Naive thymus-derived CD8-positive, alpha-beta T cell (primary cell): ENCODE measurements at places on chromosomes 5 and 9. TPM values are rescaled to one million over a fixed set of nuclear protein-coding genes. Genes with fewer than 3 reads are reported as not detected.

Gene TXNDC8
- not detected for total RNA-seq

Gene LECT2
- not detected for total RNA-seq

Gene OR13C3
- total RNA-seq, result not detected

Gene NMRK1
- 79.5 TPM for total RNA-seq

Gene NOXA1
- total RNA-seq, result 4.1 TPM

Gene KIF3A
- 15.1 TPM for total RNA-seq

Gene PITX1
- total RNA-seq, result not detected

Gene PRR7
- total RNA-seq, result 7.6 TPM

Gene BTNL8
- not detected for total RNA-seq

Gene NIM1K
- total RNA-seq, result 0.74 TPM

- DNase-seq, result no peak
- no peak overlapping the region for H3K4me3 ChIP-seq
- H3K27ac ChIP-seq, result no peak overlapping the region
- H3K36me3 ChIP-seq, result no peaks in the 10 kb centered on the region
- H3K4me1 ChIP-seq, result peaks cover 9% of the 10 kb centered on the region
- H3K27me3 ChIP-seq, result no peaks in the 10 kb centered on the region
Measured at GRCh38 chr9:33227008-33227398, 13.0 kb upstream of the SPINK4 start.

- H3K4me3 ChIP-seq, result no peak overlapping the region
- H3K27ac ChIP-seq, result no peak overlapping the region
- peaks cover 10% of the 10 kb centered on the region for H3K4me1 ChIP-seq
- no peak for DNase-seq
- H3K36me3 ChIP-seq, result peaks cover 26% of the 10 kb centered on the region
- no peaks in the 10 kb centered on the region for H3K27me3 ChIP-seq
Measured at GRCh38 chr5:83090169-83090568, 12.8 kb downstream of the XRCC4 start.

GRCh38 chr5:83556190-83556589 lies 84.6 kb downstream of the VCAN start:
- H3K27me3 ChIP-seq, result peaks cover 4% of the 10 kb centered on the region
- H3K4me1 ChIP-seq, result no peaks in the 10 kb centered on the region
- H3K27ac ChIP-seq, result no peak overlapping the region
- no peak overlapping the region for H3K4me3 ChIP-seq

DNA sequence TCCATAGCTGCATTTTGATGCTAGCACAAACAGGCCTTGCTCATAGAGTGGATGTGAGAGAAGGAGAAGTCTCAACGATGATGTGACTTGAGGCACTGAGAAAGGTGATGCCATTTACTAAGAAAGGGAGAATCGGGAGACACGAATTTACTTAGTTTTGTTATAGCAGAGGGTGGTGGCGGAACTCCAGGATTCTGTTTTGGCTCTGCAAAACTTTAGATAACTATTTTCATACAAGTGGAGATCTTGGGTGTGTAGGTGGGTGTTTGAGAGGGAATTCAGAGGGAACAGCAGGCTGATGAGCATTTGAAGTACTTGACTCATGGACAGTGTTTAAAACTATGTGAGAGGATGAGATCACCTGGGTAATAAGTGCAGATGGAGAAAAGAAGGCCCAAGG lies 43.2 kb downstream of the CACNA1B start:
- H3K27ac ChIP-seq, result no peak overlapping the region
- DNase-seq, result no peak
- no peaks in the 10 kb centered on the region for H3K36me3 ChIP-seq
- peaks cover 15% of the 10 kb centered on the region for H3K27me3 ChIP-seq

DNA sequence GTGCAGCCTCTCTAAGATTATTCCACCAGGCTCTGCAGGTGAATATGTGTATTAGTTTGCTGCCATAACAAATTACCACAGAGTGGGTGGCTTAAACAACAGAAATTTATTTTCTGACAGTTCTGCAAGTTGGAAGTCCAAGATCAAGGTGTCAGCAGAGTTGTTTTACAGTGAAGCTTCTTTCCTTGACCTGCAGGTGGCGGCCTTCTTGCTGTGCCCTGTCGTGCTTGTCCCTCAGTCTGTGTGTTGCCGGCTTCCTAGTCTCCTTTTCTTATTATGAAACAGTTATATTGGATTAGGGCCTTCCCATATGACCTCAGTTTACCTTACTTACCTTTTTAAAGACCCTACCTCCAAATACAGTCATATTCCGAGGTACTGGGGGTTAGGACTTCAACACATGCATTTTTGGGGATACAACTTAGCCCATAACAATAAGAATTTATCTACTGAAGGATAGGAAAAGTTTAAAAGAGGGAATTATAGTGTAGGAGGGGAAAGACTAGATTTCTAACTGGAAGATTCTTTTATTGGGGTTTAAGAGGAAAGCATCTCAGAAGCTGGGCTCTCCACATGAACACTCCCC lies 97.4 kb downstream of the OSTF1 start:
- no peak overlapping the region for H3K27ac ChIP-seq
- H3K36me3 ChIP-seq, result peaks cover 5% of the 10 kb centered on the region
- H3K4me1 ChIP-seq, result peaks cover 6% of the 10 kb centered on the region
- H3K27me3 ChIP-seq, result no peaks in the 10 kb centered on the region
- DNase-seq, result peak; percentile 15

- H3K27ac ChIP-seq, result no peak overlapping the region
- H3K4me1 ChIP-seq, result no peaks in the 10 kb centered on the region
- no peak for DNase-seq
Measured at GRCh38 chr5:16965581-16965980, 29.5 kb upstream of the MYO10 start.

- H3K27ac ChIP-seq, result no peak overlapping the region
- no peak for DNase-seq
- no peak overlapping the region for H3K4me3 ChIP-seq
- no peaks in the 10 kb centered on the region for H3K36me3 ChIP-seq
Measured at GRCh38 chr5:57993866-57994265, 466.0 kb downstream of the PLK2 start.

- peaks cover 8% of the 10 kb centered on the region for H3K27me3 ChIP-seq
- no peak overlapping the region for H3K27ac ChIP-seq
- H3K4me1 ChIP-seq, result peaks cover 3% of the 10 kb centered on the region
- DNase-seq, result peak; percentile 69
Measured at GRCh38 chr9:114082017-114082762, 4.1 kb upstream of the AMBP start.

GRCh38 chr5:16866795-16867576 lies 69.1 kb downstream of the MYO10 start:
- DNase-seq, result no peak
- H3K36me3 ChIP-seq, result no peaks in the 10 kb centered on the region
- no peaks in the 10 kb centered on the region for H3K27me3 ChIP-seq
- H3K4me3 ChIP-seq, result no peak overlapping the region

DNA sequence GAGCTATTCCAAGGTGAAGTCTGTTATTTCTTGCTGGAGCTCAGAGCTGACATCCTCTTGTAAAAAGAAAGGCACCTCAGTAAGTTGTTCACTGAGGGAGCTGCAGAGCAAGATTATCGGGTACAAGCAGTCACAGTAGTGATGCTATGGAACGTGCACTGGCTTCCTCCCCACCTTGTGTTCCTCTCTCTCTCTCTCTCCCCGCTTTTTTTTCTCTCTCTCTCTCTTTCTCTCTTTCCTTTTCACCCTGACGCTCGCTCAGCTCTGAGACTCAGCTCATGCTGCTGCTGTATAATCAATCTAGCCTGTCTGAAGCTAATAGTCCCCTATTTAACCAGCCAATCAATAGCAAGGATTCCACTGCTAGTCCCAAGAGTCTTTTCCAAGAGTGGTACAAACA lies 587.6 kb upstream of the CDH18 start:
- no peaks in the 10 kb centered on the region for H3K4me1 ChIP-seq
- H3K36me3 ChIP-seq, result no peaks in the 10 kb centered on the region
- no peak overlapping the region for H3K27ac ChIP-seq
- DNase-seq, result no peak
- H3K4me3 ChIP-seq, result no peak overlapping the region
- H3K27me3 ChIP-seq, result no peaks in the 10 kb centered on the region

- no peak for DNase-seq
- peaks cover 70% of the 10 kb centered on the region for H3K27me3 ChIP-seq
- no peaks in the 10 kb centered on the region for H3K4me1 ChIP-seq
- no peak overlapping the region for H3K27ac ChIP-seq
Measured at GRCh38 chr9:93818827-93819472, 136.2 kb downstream of the BARX1 start.

DNA sequence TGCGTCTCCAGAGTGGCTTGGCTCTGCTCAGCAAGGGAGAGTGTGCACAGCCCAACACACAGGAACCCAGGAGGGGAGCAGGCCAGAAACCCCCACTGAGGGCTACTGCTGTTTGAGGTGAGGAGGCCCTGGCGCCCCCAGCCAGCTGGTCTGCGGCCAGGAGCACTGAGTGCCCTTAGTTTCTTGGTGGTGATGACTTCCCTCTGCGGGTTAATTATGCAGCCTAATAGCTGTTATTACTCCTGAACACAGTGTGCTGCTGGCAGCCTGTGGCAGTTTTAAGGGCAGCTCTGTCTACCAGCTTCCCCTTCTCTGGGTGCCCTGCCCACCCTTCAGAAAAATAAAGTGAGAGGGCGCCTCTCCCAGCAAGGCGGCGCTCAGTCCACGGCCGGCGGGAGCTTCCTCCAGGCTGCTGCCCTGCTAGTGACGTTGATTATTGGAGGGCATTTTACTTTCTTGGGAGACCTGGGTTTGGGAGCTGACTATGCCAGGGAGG lies 19.2 kb downstream of the GADD45G start:
- H3K4me1 ChIP-seq, result no peaks in the 10 kb centered on the region
- DNase-seq, result no peak
- no peaks in the 10 kb centered on the region for H3K36me3 ChIP-seq
- H3K4me3 ChIP-seq, result no peak overlapping the region

DNA sequence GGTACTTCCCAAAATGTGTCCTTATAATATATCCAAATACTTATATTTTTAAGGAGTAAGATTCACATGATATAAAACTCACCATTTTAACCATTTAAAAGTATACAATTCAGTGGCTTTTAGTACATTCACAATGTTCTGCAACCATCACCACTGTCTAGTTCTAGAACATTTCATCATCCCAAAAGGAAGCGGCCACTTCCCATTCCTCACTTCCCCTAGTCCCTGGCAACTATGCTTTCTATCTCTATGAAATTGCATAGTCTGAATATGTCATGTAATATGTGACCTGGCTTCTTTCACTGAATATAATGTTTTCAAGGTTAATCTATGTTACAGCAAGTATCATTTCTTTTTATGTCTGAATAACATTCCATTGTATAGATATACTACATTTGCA lies 615.1 kb upstream of the SGCD start:
- H3K27ac ChIP-seq, result no peak overlapping the region
- no peak overlapping the region for H3K4me3 ChIP-seq
- DNase-seq, result no peak
- H3K4me1 ChIP-seq, result no peaks in the 10 kb centered on the region
- H3K36me3 ChIP-seq, result no peaks in the 10 kb centered on the region
- no peaks in the 10 kb centered on the region for H3K27me3 ChIP-seq

DNA sequence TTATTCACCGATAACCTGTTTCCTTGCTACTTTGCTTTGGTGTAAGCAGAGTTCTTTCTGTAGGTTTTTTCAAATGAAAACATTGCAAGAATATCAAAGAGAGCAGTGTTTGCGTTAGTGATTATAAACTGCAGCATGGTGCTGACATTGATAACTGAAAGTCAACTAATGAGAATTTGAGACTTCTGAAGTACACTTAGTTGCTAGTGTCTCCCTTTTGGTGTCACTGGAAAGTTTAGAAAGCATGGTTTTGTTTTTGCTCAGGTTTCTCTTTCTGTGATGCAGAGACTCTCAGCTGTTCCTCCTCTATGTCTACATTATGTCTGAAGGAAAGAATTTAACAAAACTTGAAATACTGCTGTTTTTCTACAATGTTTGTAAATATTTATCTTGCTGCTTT lies 80.2 kb upstream of the ZNF169 start:
- DNase-seq, result no peak
- H3K4me3 ChIP-seq, result no peak overlapping the region
- no peaks in the 10 kb centered on the region for H3K36me3 ChIP-seq
- peaks cover 61% of the 10 kb centered on the region for H3K4me1 ChIP-seq

DNA sequence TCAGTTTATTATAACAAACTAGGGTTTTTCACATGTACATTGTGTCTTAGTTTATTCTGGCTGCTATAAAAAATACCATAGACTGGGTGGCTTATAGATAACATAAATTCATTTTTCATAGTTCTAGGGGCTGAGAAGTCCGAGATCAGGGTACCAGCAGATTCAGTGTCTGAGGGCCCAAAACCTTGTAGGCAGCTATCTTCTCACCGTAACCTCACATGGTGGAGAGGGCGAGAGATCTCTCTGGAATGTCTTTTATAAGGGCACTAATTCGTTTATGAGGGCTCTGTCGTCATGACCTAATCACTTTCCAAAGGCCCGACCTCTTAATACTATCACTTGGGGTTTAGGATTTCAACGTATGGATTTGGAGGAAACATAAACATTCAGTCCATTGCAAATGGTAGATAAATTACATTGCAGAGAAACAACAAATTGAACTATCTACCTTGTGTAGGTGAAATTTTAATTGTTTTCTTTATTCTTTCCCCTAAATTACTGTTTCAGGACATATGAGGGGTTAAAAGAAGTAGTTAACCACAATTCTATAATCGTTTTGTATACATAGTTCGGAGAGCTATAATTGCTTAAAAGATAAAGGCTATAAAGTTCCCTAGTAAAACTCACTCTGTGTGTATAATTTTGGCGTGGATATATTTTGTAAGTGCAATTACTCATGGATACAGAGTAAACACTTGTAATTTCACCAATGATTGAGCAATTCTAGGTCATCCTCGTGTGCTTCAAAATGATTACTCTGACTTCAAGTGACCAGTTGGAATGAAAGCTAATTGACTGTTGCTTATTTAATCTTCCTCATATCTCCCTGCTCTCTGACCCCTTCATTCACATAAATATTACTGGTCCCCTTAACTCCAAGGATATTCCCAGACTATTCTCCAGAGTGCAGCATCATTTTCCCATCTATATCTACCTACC lies 247.5 kb upstream of the TMEM161B start:
- no peak for DNase-seq
- H3K4me3 ChIP-seq, result no peak overlapping the region
- H3K27me3 ChIP-seq, result peaks cover 2% of the 10 kb centered on the region
- H3K4me1 ChIP-seq, result no peaks in the 10 kb centered on the region
- no peaks in the 10 kb centered on the region for H3K36me3 ChIP-seq

GRCh38 chr9:23731353-23731752 lies 94.7 kb downstream of the ELAVL2 start:
- DNase-seq, result no peak
- no peaks in the 10 kb centered on the region for H3K4me1 ChIP-seq
- H3K36me3 ChIP-seq, result no peaks in the 10 kb centered on the region

DNA sequence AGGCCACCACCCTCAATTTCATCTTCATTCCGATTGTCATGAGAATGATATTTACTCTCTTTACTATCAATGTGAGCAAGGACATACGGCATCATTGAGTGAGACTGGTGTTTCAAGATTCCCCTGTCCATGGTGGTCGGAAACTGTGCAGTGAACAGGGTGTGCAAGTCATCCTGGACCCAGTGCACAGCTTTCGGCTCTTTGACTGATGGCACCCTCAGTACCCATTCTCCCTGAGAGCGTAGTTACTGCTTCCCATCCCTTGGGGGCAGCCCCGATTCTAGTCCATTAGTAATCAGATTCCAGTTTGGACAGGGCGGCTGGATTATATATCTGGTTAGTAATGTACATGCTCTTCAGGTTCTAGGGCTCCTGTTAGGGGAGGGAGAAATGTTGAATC lies 61.7 kb upstream of the SUB1 start:
- H3K4me3 ChIP-seq, result no peak overlapping the region
- DNase-seq, result no peak
- H3K4me1 ChIP-seq, result no peaks in the 10 kb centered on the region
- H3K36me3 ChIP-seq, result no peaks in the 10 kb centered on the region
- no peak overlapping the region for H3K27ac ChIP-seq

GRCh38 chr5:176922817-176923216 lies 23.7 kb upstream of the HK3 start:
- H3K27ac ChIP-seq, result no peak overlapping the region
- DNase-seq, result no peak
- no peaks in the 10 kb centered on the region for H3K27me3 ChIP-seq
- no peak overlapping the region for H3K4me3 ChIP-seq
- H3K4me1 ChIP-seq, result peaks cover 11% of the 10 kb centered on the region
